ENCODE measurements at places on chromosomes 3 and 15.

DNA sequence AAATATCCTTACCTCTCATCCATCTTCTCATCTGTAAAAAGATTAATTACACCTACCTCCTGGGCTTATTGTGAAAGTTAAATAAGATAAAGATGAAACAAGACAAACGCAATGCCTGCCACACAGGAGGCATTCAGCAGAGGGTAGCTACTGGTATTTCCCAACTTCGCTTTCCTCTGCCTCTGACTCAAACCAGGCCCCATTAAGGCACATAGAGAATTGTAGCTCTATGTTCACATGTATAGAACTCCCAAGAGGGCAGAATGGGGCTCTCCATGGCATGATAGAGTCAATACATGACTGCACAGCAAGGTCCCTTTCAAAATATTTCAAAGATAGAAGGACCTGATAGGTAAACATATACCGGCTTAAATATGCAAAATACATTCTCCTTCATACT is 1.4 kb downstream of the LYSMD2 start:
- DNase-seq = no peak

GRCh38 chr3:11570251-11570650 is 73.5 kb downstream of the VGLL4 start:
- no peak for DNase-seq

DNA sequence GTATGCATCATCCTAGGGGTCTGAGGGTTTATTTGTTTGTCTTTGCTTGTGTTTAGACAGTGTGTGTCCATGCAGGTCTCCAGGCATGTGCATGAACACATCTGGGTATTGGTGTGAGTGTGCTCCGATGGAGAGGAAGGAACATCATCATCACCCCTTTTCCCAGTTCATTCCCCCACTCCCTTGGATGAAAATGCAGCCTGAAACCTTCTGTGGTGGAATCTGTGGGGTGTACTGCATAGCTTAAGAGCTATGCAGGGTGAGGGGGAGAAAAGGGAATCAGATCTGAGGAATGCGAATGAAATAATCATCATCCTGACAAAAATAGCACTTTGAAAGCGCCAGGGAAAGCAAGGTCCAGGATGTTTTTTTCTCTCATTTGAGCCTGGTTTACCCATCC is 520.1 kb downstream of the NTRK3 start:
- DNase-seq = no peak

GRCh38 chr3:57112206-57112605 is 51.7 kb downstream of the SPATA12 start:
- no peak for DNase-seq

- DNase-seq = no peak
Observed at GRCh38 chr15:31336593-31337295, 10.1 kb downstream of the KLF13 start.

DNA sequence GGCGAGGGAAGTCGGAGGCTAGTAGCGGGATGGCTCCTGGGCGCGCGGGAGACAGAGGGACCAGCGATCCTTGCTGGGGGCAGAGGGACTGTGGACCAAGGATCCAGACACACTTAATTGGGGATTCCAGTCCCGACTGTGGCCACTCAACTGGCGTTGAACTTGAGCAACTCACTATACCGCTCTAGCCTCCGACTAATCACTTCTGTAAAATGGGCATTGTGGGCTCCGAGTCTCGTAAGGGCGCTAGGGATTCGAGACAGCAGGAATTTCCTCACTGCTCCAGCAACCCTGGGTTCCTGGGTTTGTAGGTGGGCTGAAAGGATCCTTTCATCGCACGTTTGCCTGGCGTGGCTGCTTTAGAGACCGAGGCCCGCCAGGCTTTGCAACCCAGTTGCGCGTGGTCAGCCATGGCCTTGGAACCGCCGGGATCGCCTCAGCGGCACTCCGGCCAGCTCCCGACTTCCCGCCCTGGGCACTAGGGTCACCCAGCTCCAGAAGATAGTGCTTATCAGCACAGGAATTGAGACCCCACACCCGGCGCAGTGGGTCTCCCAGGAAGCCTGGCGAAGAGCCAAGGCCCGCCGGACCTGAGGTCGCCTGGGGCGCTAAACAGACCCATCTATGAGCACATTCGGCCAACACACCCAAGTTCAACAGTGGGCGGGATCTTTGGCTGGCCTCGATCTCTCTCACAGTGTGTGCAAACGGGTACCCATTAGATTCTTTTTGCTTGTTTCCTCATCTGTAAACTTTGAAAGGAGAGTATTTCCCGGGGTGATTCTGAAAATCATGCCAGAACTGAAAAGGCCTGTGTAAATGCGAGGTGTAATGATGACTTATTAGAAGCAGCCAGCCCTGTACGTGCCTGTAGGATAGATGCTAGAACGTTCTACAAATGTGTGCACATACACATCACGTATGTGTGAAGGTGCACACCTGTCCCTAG is 9.9 kb downstream of the FOXL2 start:
- no peak for DNase-seq

- DNase-seq = peak; percentile 2
Observed at GRCh38 chr3:114627770-114628169, 333.9 kb downstream of the TIGIT start.

- DNase-seq = no peak
Observed at GRCh38 chr3:152444029-152444641, 175.4 kb downstream of the MBNL1 start.

- no peak for DNase-seq
Observed at GRCh38 chr3:69723389-69723788, 15.9 kb upstream of the MITF start.

DNA sequence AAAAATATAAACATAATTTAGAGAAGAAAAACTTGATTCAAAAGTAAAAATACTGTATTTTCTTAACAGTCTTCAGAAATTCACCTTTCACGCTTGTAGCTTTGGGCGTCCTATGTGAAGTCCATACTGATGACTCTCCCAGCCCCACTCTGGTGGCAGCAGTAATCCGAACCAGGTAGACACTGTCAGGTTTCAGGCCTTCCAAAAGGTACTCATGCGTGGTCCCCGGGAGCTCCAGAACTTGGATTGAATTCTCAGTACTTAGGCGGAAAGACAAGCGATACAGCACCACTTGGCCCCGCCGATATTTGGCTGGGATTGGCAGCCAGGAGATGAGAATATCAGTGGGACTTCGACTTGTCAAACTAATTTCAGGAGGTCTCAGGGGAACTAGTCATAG is 69.7 kb downstream of the PRTG start:
- DNase-seq = no peak

DNA sequence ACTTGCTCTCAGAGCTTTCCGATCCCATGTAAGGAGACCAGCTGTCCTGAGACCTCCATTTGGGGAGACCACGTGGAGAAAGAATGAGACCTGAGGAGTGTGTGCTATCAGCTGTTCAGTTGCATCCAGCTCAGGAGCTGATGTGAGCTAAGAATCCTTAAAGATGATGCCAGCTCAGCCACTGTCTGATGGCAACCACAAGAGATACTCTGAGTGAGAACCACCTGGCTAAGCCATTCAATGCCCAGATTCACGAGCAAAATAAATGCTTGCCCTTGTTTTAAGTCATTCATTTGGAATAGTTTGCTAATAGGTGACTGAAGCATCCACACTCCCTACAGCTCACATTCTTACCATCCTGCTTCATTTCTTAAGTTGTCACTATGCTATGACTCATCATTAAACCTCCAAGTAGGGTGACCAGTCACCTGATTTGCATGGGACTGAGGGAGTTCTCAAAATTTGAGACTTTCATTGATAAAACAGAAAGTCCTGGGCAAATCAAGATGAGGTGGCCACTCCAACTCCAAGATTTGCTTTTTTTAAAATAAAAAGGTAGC is 56.4 kb downstream of the SPTSSB start:
- DNase-seq = no peak

- no peak for DNase-seq
Observed at GRCh38 chr15:24075420-24076089, 388.4 kb upstream of the NDN start.

DNA sequence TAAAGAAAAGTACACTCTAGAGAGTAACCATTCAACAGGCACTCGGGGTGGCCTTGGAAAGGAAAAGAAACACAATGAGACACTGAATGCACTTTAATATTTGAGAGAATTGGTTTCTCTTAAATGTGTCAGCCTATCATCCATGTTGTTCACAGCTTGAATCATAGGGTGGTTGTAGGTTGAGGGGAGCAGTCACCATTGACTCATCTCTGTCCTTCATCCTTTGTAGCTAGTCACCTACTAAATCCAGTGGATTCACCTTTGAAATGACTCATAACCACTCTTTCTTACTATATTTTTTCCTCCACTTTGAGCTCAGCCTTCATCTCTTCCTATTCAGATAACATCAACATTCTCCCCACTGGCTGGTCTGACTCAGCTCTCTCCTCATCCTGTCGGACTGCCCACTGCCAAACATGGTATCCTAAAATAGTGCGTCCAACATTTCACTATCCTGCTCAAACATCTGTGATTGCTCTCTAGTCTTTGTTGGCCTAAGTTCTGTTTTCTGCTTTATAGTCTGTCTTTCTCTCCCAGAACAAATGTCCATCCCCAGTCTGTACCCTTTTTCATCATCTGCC is 182.7 kb upstream of the GADL1 start:
- no peak for DNase-seq

- DNase-seq = no peak
Observed at GRCh38 chr3:88235102-88235501, 85.3 kb downstream of the C3orf38 start.

GRCh38 chr3:9978710-9979305 is 7.8 kb downstream of the EMC3 start:
- DNase-seq = no peak

DNA sequence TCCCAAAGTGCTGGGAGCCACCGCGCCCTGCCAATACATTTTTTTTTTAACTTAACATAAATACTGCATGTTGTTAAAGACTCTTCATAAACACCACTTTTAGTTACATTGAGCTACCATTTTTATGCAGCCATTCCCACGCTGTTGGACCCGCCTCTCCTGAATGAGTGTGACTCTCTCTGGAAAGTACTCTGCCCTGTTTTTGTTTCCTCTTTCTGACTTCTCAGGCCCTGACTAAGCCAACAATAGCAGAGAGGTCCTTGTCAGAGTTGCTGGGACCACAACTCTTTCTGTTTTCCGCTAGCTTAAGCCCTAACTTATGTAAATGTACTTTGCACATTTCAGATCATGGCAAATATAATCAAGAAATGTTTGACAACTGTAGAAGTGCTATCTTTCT is 35.2 kb downstream of the PARP15 start:
- no peak for DNase-seq

GRCh38 chr3:46399557-46399956 is 7.3 kb downstream of the CCR5AS start:
- DNase-seq = no peak

DNA sequence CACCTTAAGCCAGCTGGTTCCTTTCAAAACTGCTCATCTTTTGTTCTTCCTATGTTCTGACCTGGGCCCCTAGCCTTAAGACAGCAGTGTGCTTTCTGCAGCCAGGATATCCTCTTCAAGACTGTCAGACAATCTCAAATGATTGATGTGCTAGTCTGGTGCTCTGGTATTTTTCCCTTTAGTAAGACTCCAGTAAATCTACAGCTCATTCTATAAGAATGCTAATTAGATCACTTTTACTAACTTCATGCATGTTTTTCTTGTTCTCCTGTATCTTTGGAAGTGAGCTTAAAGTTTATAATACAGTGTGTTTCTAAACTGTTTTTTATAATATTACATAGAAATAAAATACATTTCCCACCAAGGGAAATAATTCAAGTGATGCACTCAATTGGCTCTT is 220.9 kb upstream of the NANOGP8 start:
- DNase-seq = no peak

- no peak for DNase-seq
Observed at GRCh38 chr15:32105258-32106241, 75.2 kb downstream of the CHRNA7 start.

DNA sequence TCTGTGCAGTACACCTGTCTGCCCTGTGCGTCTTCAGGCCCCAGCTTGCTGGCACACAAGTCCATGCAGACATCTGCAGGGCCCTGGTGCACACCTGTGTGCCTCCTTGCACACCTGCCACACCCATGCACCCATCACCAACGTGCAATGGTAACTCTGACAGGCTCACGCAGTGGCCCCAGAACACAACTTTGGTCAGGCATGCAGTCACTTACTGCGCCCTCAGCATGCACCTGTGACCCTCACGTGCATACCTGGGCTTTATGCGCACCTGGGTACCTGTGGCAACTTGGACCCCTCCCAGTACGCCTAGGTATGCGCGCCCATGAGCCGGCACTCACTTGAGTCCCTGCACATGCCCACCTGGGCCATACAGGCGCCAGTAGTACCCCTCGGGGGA is 1.7 kb downstream of the PLXND1 start:
- no peak for DNase-seq

DNA sequence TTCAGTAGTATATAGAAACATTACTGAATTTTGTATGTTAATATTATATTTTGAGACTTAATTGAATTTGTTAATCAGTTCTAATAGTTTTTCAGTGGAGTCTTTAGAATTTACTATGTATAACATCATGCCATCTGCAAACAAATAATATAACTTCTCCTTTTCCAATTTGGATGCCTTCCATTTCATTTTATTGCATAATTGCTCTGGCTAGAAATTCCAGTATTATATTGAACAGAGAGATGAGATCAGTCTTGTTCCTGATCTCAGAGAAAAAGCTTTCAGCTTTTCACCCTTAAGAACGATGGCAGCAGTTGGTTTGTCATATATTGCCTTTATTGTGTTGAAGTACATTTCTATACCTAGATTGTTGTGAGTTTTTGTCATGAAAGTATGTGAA is 40.4 kb downstream of the OR4F15 start:
- DNase-seq = no peak

DNA sequence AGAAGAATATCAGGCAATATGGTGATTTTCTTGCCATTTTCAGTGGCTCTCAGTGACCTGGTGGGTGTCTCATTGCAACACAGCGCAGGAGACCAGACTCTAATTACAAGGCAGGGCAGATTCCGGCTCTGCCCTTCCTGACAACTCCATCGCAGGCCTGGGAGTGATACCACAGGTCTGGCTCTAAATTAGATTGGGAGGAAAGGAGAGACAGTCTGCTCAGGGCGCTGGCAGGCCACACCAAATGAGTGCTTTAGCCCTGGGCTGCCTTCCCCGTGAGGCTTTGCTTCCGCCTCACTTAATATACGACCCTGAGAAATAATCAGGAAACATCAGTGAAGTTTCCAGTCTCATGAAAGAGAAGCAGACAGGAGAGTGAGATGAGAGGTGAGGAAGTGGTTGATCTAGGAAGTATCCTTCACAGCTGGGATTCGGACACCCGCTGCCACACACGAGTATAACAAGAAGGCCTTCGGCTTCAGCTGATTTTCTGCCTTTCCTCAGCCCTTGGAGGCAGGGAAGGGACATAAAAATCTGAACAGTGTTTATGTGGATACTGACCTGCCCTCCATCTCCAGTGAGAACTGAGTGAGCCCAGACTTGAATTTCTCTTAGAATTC is 73.7 kb upstream of the PROK2 start:
- DNase-seq = no peak

- DNase-seq = no peak
Observed at GRCh38 chr3:98532709-98533571, 1.2 kb downstream of the GPR15 start.
